Glomerular endothelial cell (primary cell): ENCODE measurements at places on chromosomes 5 and 9. TPM values are rescaled to one million over a fixed set of nuclear protein-coding genes. Genes with fewer than 3 reads are reported as not detected.

DNA sequence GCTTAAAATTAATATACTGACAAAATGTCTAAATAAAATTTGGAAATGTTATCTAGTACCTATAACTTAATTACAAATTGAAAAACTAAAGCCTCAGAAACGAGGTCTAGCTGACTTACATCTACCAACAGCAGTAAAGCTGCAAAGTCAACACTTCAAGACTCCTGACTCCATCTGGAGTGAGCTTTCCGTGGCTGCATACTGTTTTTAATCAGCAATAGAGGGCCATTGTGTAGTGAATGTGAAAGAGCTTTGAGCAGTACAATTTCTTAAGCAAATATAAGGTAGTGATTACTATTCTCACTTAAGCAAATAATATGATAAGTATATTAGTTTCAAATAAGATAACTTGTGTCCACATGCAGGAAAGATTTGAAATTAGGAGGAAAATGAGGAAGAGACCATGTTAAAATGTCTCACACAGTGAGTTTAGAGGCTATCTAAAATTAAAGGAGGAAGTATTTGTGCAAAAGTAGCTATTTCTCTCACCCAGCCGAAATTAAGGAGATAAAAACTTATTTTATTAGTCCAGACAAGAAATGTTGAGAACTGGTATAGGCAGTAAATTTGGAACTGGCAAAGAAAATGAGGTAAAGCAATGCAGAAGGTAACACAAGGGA, 6.4 kb downstream of the SPINK6 start:
- DNase-seq = no peak

- DNase-seq = no peak
These were observed 29.8 kb upstream of the BICD2 start for GRCh38 chr9:92794426-92794825.

DNA sequence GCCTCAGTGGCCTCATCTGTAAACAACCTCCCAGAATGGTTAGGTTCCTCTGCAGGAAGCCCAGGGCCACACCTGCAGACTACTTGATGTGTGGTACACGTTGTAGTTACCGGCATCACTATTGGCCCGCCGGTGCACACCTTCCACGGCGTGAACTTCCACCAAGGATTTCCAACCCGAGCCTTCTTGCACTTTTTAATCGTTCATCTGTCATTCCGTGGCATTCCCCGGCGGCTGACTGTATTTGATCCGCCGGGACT, 5.3 kb upstream of the TRIM41 start:
- no peak for DNase-seq

- no peak for DNase-seq
These were observed 256.2 kb downstream of the ARRDC3 start for GRCh38 chr5:91126888-91127287.

DNA sequence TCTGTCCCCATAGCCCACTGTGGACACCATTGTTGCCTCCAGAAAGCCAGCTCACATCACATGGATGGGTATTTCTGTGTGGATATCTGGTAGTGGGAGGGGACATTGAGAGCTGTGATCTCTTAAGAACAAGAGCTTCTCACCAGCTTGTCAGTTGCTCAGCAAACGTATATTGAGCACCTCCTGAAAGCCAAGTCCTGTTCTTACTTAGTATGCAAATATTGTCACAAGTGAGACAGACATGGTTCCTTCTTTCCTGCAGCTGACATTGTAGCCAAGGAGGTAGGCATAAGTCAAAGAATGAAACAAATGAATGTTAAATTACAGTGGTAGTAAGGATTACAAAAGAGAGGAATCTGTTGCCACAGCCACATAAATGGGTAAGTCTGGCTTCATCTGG, 3.8 kb downstream of the TCOF1 start:
- DNase-seq = no peak

GRCh38 chr5:31366941-31367340, 165.0 kb downstream of the DROSHA start:
- no peak for DNase-seq

GRCh38 chr9:137707361-137707760, 88.6 kb downstream of the EHMT1 start:
- DNase-seq = no peak

- DNase-seq = no peak
These were observed 9.1 kb upstream of the OR2S2 start for GRCh38 chr9:35967042-35967441.

GRCh38 chr5:151026679-151027078, 6.3 kb downstream of the GPX3 start:
- no peak for DNase-seq

- DNase-seq = no peak
These were observed 42.9 kb downstream of the OR2K2 start for GRCh38 chr9:111287127-111287526.

DNA sequence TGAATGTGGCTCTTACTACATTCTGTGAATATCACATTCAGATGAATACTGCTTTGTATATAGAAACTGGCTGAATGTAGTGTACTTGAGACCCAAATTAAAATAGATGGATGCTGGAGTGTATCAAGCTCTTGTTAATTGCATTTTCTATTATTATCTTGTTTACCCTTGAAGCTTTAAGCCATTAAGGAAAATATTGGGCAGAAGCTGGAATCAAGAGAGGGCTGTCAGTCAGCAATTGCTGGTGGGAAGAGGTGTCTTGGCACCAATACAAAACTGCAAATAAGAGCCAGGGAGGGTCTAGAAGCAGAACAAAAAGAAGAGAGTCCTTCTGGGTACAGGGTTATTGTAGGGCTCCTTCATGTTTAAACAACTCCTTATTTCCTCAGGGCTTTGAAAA, 38.8 kb downstream of the MUSK start:
- no peak for DNase-seq

GRCh38 chr9:136484153-136485048, 1.6 kb upstream of the SEC16A start:
- no peak for DNase-seq

- no peak for DNase-seq
These were observed 18.1 kb upstream of the SCAI start for GRCh38 chr9:125161284-125161918.

DNA sequence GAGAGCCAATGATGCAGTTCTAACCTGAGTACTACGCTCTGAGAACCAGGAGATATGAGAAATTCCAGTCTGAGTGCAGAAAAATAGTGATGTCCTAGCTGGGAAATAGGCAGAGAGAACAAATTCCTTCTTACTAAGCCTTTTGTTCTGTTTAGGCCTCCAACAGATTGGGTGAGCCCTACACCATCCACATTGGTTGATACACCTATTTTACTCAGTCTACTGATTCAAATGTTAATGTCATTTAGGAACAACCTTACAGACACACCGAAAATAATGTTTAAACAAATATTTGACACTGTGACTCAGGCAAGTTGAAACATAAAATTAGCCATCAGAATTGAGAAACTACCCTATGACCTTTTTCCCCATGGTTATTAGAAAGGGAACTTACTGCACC, 333.9 kb upstream of the IZUMO3 start:
- no peak for DNase-seq

- DNase-seq = no peak
These were observed 119.2 kb upstream of the ABCA1 start for GRCh38 chr9:105046907-105047741.

GRCh38 chr9:104774831-104775573, 11.1 kb downstream of the NIPSNAP3B start:
- no peak for DNase-seq

Gene AMBP
- not detected in 2 replicates for total RNA-seq

Gene NRG2
- total RNA-seq = 0.23 and 0.39 TPM in 2 replicates

Gene C9orf43
- 0.48 and 0.53 TPM in 2 replicates for total RNA-seq

Gene DDX4
- not detected in 2 replicates for total RNA-seq

Gene PITX1
- not detected in 2 replicates for total RNA-seq

Gene ACER2
- total RNA-seq = 7.3 and 20.1 TPM in 2 replicates

Gene ASPN
- total RNA-seq = not detected in 2 replicates

Gene PCDHB15
- total RNA-seq = 0.97 and 1.7 TPM in 2 replicates

Gene PCDHA9
- 0.06 and 0.19 TPM in 2 replicates for total RNA-seq

Gene SLC6A19
- not detected in 2 replicates for total RNA-seq
